ENCODE measurements at places on chromosomes 12 and 14.

DNA sequence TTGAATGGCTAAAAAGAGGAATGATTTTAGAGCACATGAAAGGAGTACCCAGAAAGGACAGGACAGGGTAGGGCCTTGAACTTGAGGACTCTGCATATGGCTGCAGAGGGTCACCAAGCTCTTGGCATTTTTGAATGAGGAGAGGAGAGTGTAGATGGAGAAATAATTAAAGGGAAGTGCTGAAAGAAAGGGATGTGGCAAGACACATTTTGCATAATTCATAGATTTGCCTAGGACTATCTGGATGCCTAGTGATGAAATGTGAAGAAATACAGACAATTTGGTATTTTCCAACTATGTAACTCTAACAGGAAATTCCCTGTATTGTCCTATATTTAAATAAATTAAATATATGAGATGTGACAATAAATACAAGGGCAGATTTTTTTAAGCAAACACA lies 27.5 kb upstream of the MDM1 start:
- no peak for DNase-seq

DNA sequence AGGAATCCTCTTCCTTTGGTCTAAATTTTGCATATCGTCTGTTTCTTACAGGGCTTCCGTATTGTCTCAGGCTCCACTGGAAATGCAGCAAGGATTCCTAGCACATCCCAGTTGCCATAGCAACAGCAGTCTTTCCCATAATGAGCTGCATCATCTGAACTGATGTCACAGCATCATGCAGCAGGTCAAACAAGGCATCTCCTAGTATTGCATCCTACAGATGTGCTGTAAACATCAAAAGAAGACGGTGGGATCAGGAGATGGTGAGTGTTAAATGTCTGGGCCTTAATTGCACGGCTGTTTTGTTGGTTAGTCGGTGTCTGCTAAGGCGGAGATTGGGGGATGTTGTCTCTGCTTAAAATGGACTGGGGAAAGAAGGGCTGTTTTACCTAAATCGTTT lies at the start of gene AKAP6:
Gene AKAP6, plus strand, starts transcription at position 153 of the 400 bp plus-strand sequence. CDS start 104,196 bp downstream, outside the sequence.
- peak; percentile 66 for DNase-seq

DNA sequence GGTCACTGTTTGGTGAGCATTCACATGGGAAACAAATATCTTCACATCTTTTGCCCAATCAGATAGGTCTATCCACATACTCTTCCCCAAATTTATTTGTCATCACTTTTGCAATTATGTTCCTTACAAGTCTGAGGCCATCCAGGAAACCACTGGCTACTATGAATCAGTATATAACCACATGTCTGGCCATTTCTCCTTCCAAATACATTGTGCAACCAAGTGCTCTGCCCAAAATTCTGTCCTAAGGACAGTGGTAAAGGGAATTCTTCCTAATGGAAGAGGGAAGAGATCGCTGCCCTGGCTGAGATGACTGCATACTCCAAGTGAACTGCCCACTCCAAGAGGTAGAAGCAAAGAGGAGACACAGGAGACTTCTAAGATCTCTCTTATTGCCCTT lies 148.9 kb upstream of the MAX start:
- no peak for DNase-seq

DNA sequence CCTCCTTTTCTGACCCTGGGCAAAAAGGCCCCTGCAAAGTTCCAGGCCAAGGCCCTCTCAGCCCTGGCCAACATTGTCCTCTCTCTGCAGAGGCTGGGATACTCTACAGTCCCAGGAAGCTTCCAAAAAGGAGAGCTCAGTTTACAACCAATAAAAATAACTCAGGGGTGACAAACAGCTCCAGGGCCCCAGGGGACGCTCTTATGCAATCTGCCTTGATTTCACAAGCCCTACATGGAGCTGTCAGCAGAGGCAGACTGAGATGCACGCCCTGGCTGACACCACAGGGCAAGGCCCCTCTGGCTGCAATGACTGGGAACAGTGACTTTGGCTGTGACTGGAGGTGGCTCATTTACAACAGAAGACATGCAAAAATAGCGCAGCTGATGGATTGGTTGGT lies 129.0 kb upstream of the MED13L start:
- no peak for DNase-seq

DNA sequence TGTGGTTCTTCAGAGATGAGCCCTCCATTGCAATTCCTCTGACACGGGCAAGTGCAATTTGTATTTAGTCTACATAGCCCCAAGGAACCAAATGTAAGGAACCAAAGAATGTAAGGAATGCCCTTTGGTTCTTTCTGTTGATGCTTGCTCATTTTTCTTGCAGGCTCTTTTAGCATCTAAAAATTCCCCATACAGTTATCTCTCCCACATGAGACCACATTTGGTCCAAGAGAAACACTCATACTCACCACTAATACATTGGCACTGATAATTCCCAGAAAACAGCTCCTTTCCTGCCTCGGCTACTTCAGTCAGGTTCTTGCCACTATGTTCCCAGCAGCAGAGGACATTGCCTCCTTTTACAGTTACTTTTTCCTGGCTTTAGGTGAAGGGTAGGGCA lies 332.6 kb downstream of the AEBP2 start:
- no peak for DNase-seq

DNA sequence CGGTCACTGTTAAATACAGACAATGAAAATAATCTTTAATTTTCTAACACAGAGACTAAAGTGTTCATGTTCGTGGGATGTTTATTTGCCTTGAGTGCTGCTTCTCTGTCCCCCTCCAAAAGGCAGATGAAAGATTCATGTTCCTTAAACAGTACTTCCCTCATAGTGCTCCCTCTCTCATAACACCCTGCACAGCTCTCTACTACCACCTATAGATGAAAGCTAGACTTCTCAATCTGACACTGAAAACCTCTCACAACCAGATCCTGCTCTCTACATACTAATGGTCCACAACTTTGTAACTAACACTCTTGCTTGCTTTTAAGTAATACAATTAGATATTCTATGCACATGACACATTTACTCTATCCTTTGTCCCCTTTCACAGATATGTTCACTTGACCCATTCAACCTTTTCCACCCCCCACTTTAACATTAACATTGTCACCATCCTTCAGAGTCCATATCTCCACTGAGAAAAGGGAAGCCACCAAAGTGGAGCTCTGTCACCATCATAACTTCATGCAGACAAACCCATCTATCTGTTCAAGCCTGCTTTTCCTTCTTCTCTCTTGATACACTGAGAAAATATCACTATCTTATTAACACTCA lies 266.4 kb upstream of the USP15 start:
- DNase-seq: no peak

DNA sequence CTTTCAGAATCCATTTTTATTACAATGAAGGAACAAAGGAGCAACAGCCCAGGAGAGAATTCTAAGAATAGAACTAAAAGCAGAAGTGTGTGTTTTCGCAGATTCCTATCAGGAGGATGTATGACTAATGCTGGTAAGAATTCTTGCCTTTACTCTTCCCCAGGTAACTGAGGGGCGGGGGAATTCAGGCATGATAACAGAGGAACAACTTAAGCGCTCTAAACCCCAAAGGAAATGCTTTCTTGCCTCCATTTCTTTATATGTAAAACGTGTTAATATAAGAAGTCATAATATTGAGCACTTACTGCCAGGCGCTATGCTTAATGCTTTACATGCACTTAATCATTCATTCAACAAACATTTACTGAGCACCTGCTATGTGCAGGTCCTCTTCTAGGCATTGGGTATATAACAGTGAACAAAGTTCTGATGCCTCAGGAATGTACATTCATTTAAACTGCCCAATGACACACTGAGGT lies 4.5 kb downstream of the HCAR1 start:
- DNase-seq: no peak

- no peak for DNase-seq
Observed at GRCh38 chr12:110074089-110074488, 25.8 kb upstream of the C12orf76 start.

DNA sequence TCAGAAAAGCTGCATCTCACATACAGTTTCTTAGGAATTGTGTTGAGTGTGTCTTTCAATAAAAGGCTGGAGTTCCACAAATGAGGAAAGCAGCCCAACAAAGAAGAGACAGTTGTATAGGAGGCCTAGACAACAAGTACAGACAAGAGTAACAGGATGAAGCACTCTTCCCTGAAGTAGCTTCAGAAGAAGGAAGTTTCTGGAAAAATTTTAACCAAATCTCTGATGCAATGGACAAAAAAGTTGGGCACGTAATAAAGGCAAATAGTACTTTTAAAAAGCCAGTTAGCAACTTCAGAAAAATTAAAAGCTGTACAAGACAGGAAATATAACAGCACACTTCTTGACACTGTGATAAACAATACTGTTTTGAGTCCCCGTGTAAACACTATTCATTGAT lies 134.1 kb upstream of the PLEKHG7 start:
- DNase-seq: no peak

- no peak for DNase-seq
Observed at GRCh38 chr12:103249607-103250006, 246.2 kb downstream of the C12orf42 start.

- peak; percentile 67 for DNase-seq
Observed at GRCh38 chr12:120290609-120291305, 946 bp downstream of the RNU4-2 start.

GRCh38 chr12:76669981-76670380 lies 93.9 kb upstream of the ZDHHC17 start:
- no peak for DNase-seq

DNA sequence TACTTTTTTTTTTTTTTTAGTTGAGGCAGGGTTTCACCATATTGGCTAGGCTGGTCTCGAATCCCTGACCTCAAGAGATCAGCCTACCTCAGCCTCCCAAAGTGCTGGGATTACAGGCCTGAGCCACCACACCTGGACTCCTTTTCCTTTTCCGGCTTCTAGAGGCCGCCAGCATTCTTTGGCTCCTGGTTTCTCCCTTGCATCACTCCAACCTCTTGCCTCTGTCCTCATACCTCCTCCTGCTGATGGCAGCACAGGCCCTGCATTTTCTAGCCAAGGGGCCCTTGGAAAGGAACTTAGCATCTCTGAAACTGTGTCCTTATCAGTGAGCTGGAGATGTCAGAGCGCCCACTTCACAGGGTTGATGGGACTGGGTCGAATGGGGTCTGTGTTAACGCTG lies 53.3 kb downstream of the MAP1LC3B2 start:
- no peak for DNase-seq

DNA sequence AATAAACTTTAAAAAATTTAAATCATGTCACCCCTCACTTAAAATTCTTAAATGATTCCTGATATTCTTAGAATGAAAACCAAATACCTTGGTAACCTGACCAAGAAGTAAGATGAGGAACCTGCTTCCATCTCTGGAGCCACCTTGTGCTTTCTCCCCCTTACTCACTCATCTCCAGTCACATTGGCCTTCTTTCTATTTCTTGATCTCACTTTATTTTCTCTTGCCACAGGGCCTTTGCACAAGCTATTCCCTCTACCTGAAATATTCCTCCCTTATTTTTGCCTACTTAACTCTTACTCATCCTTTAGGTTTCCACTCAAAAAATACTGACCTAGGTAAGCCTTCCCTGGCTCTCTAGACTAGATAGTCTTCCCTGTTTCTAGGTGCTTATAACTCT lies 5.1 kb downstream of the ZCRB1 start:
- DNase-seq: no peak

GRCh38 chr12:69334158-69334557 lies 14.0 kb upstream of the LYZ start:
- no peak for DNase-seq

- DNase-seq: no peak
Observed at GRCh38 chr12:104187446-104188155, 28.0 kb upstream of the TXNRD1 start.

- no peak for DNase-seq
Observed at GRCh38 chr12:5154091-5154490, 110.4 kb downstream of the KCNA5 start.

DNA sequence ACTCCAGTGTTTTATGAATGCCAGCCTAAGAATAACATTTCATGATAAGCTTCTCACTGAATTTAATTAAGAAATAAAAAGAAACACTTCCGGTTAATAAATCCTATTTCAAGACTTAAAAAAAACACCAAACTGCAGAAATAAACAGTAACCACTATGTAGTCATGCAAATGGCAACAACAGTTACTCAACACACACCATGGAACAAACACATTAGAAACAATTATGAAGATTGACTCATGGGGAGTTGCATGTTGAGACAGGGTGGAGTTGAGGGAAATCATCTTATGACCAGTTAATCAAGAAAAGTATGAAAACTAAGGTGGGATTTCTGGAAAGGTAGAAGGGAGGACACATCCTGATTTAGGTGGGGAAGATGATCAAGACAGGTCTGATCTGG lies 52.7 kb downstream of the PLBD1 start:
- no peak for DNase-seq

DNA sequence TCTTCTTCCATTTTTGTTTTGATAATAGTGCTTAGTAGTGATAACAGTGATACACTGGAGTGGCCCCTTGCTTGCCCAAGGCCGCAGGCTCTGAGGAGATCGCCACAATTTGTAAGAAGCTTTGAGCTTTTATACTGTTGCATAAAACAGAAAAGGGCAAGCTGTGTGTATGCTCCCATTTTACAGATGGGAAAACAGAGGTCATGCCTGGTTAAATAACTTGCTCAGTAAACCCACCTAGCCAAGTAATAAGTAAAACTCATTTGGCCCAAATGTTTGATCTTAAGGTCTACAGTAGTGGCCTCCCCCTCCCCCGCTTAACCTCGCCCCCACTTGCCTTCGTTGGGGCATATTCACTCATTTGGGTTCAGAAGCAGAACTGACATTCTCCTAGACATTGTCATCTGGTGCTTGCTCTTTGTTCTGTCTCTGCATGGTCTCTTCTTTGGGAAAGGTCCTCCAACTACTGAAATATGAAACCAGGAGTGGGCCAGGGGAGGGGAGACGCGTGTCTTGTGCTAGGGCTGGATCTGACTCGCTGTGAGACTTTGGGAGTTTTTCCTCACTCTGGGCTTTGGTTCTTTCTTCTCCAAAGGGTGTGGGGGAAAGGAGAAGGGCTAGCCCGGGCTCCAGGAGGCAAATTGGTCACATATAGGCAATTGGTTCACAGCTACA lies 88.1 kb downstream of the PAPOLA start:
- no peak for DNase-seq

DNA sequence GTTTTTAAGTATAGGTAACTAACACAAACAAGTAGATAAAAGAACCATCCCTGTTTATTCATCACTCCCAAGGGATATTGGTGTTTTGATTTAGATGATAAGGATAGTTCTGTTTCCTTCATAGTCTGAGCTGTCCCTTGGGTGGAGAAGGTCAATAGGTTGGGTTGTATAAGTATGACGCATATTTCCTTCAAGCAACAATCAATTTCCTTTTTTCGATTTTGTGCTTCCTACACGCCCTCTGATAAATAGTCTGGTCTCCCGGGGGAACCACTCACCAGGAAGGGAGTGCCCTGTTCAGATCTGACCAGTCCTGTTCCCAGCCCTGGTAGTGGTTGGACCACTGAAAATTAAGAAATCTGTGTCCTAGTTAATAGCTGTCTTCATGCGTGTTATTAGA lies 378.8 kb upstream of the FAR2 start:
- DNase-seq: no peak

GRCh38 chr12:130073721-130074120 lies 88.5 kb upstream of the FZD10 start:
- DNase-seq: no peak

DNA sequence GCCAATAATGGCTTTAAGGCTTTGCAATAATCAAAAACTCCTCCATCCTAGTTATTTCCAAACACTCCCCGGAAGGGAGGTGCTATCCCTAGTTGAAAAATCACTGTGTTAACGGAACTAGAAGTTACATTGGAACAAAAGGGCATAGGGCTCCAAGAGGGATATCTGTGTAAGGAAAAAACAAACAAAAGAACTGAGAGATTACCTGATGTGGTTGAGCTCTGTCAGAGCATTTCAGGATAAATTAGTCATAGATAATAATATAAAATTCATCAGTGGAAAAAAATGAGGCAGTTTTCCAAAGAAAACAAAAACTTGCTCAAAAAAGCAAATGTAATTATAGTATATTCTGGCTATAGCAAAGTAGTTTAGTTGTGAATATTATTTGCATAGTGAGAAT lies 27.4 kb upstream of the PAPLN start:
- no peak for DNase-seq
